ENCODE measurements at places on chromosomes 3 and 15. TPM values are rescaled to one million over a fixed set of nuclear protein-coding genes. Genes with fewer than 3 reads are reported as not detected.

LZTFL1 gene
- 18.1 TPM for total RNA-seq

GRCh38 chr3:134161898-134162615, 88.6 kb downstream of the RYK start:
- no peak for DNase-seq
- no peaks in the 10 kb centered on the region for H3K27me3 ChIP-seq
- H3K4me1 ChIP-seq = peaks cover 6% of the 10 kb centered on the region
- no peak overlapping the region for H3K4me3 ChIP-seq

GOLGA8T gene
- total RNA-seq = 0.26 TPM

DNA sequence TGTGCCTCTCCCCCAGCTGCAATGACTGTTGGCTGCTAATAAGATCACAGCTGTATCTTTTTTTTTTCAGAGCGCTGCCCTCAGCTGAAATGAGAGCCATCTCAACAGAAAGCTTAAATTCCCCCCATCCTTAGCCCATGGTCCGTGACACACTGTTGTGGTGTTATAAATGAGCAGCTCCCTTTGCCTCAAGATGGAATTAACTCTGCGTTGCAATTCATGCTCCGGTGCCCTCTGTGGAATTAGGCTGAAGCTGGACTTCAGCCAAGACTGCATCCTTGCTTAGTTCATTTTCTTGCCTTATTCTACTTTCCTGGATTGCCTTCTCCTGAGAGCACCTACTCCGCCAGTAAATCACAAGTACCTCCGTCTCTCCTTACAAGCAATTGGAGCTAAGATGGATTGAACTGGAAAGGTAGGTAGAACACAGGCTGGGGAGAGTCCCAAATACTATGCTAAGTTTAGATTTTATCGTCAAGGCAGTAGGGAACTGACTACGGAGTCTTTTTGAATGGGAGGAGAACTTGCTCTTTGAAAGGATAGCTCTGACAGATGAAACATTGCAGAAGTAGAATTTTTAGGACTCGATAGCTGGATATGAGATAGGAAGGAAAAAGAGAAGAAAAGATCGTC, 39.0 kb upstream of the THRB start:
- H3K27me3 ChIP-seq = no peaks in the 10 kb centered on the region
- H3K36me3 ChIP-seq = no peaks in the 10 kb centered on the region
- no peak overlapping the region for H3K4me3 ChIP-seq
- DNase-seq = no peak

AMIGO3 gene
- 0.99 TPM for total RNA-seq

- peaks cover 9% of the 10 kb centered on the region for H3K4me1 ChIP-seq
- peak overlapping the region; percentile 81 for H3K27ac ChIP-seq
- no peaks in the 10 kb centered on the region for H3K27me3 ChIP-seq
- peaks cover 2% of the 10 kb centered on the region for H3K36me3 ChIP-seq
Measured at GRCh38 chr3:9951598-9951961, 628 bp downstream of the PRRT3 start.

BFSP2 gene
- total RNA-seq = 1.5 TPM

DNA sequence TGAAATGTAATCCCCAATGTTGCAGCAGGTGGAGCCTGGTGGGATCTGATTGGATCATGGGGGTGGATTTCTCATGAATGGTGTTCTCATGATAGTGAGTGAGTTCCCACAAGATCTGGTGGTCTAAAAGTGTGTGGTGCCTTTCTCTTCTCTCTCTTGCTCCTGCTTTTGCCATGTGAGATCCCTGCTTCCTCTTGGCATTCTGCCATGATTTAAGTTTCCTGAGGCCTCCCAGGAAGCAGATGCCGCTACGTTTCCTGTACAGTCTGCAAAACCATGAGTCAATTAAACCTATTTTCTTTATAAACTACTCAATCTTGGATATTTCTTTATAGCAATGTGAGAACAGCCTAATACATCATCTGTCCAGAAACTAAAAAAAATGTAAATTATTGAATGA, 298.3 kb downstream of the MEX3B start:
- H3K27ac ChIP-seq = no peak overlapping the region
- H3K4me1 ChIP-seq = no peaks in the 10 kb centered on the region
- peaks cover 24% of the 10 kb centered on the region for H3K27me3 ChIP-seq
- H3K4me3 ChIP-seq = no peak overlapping the region
- no peaks in the 10 kb centered on the region for H3K36me3 ChIP-seq

DNA sequence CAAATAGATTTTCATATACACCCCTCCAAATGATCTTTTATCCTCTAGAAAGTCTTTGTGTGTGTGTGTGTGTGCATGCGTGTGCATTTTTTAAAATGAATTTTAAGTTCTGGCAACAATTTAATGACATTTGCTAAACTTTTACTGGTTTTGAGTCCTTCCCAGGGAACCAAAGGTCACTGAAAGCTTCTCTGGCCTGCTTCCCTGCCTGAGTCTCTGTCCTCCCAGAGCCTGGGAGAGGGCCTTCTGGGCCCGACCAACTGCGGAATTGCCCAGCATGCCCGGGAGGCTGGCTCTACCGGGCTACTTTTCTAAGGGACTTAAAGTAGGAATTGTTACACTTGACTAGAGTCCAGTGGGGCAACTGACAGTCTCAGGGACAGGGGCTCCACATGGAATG, 7.4 kb upstream of the RBPMS2 start:
- no peak for DNase-seq
- no peak overlapping the region for H3K27ac ChIP-seq
- H3K4me3 ChIP-seq = no peak overlapping the region
- peaks cover 26% of the 10 kb centered on the region for H3K27me3 ChIP-seq
- peaks cover 3% of the 10 kb centered on the region for H3K4me1 ChIP-seq

DNA sequence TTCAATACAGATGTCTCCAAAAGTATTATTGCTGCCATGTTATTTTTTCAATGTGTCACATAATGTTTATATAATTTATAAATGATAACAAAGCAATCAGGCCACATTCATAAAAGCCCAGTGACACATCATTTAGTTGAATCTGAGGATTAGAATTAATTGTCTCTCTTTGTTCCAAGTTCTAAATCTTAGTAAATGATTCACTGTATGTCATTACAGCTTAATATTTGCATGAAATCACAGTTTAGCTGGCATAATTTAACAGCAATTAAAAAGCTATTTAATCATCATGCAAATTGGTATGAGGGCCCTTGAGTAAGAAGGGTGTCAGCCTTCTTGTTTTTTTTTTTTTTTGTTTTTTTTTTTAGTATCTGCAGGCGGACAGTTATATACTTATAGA, 427.0 kb downstream of the EPHA6 start:
- H3K36me3 ChIP-seq = no peaks in the 10 kb centered on the region
- H3K27ac ChIP-seq = no peak overlapping the region
- no peak overlapping the region for H3K4me3 ChIP-seq

GRCh38 chr15:96340598-96341512, 10.4 kb downstream of the NR2F2 start:
- H3K4me1 ChIP-seq = no peaks in the 10 kb centered on the region
- H3K27me3 ChIP-seq = peaks cover 87% of the 10 kb centered on the region
- H3K27ac ChIP-seq = no peak overlapping the region
- no peak for DNase-seq
- H3K36me3 ChIP-seq = peaks cover 2% of the 10 kb centered on the region

GRCh38 chr3:66761093-66761780, 236.9 kb upstream of the KBTBD8 start:
- no peaks in the 10 kb centered on the region for H3K36me3 ChIP-seq
- H3K27me3 ChIP-seq = no peaks in the 10 kb centered on the region
- DNase-seq = no peak
- H3K4me1 ChIP-seq = no peaks in the 10 kb centered on the region

ZNF662 gene
- total RNA-seq = 0.94 TPM

LDHAL6B gene
- total RNA-seq = not detected

DNA sequence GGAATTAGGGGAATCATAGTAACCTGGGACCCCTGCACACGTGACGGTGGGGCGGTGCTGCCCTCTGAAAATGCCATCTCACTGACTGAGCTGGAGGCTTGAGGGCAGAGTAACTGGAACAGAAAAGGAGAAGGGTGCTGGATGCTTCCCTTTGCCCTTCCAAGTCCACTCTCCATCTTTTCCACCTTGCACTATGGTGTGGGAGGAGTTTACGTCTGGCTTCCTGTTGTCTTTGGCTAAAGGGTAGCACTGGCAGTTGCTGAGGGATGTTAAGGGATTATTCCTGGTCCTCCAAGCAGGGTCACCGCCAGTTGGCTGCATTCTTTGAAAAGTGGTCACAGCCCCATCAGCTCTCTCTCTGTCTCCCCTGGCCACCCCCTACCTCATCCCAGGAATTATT, 129.4 kb upstream of the SNTN start:
- no peaks in the 10 kb centered on the region for H3K27me3 ChIP-seq
- no peak overlapping the region for H3K27ac ChIP-seq
- no peaks in the 10 kb centered on the region for H3K36me3 ChIP-seq

- no peaks in the 10 kb centered on the region for H3K4me1 ChIP-seq
- no peak for DNase-seq
- no peak overlapping the region for H3K27ac ChIP-seq
- H3K4me3 ChIP-seq = no peak overlapping the region
- H3K27me3 ChIP-seq = peaks cover 52% of the 10 kb centered on the region
- H3K36me3 ChIP-seq = no peaks in the 10 kb centered on the region
Measured at GRCh38 chr3:128456776-128457715, 9.6 kb downstream of the DNAJB8 start.

DNA sequence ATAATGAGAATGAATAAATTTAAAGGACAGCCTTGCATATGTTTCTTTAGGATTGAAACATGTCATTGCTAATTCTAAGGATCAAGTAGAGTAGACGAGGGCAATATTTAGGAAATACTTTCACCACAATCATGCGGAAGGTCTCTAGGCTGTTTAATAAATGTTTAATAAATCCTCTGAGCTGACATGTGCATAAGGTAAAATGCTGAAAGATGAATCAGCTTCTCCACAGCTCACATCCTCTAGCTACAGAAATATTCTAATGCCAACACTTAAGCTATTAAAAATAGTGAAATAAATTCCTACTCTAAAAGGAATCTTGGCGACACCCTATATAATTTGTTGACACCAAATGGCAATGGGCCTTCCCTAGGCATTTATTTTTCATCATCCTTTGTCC, 407.3 kb downstream of the TBL1XR1 start:
- H3K27ac ChIP-seq = no peak overlapping the region
- H3K27me3 ChIP-seq = peaks cover 12% of the 10 kb centered on the region
- H3K4me3 ChIP-seq = no peak overlapping the region
- no peak for DNase-seq
